Retinal pigment epithelial cell (primary cell): ENCODE measurements at places on chromosomes 16 and 17.

- no peak for DNase-seq
Measured at GRCh38 chr17:69528035-69528434, 113.5 kb downstream of the MAP2K6 start.

- no peak for DNase-seq
Measured at GRCh38 chr16:75087375-75087979, 29.1 kb downstream of the LDHD start.

DNA sequence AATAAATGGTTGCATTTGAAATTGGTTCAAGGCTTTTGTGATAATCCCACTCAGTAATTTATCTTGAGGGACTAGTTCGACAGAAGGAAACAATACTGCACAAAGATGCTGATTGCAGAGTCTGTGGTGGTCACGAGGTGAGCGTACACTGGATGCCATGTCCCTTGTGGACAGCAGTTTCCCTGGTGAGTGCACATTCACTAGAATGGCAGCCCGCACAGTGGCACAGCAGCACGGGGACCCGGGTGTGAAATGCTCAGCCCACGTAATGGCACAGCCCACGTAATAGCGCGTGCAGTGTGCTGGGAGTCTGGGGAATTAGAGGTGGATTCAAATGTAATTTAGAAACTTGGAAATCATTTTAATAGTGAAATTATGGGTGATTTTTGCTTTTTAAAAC, 154.0 kb downstream of the LGALS9B start:
- no peak for DNase-seq

- peak; percentile 8 for DNase-seq
Measured at GRCh38 chr17:20852239-20852989, 190.4 kb downstream of the USP22 start.

DNA sequence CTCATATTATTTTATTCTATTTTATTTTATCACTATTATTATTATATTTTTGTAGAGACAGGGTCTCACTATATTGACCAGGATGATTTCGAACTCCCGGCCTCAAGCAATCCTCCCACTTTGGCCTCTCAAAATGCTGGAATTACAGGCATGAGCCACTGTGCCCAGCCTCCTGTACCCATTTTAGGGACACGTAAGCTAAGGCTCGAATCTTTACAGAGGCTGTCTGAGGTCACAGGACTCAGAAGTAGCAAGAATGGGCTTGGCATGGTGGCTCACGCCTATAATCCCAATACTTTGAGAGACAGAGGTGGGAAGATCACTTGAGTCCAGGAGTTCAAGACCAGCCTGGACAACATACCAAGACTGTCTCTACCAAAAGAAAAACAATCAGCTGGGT, 12.7 kb upstream of the ABAT start:
- no peak for DNase-seq

DNA sequence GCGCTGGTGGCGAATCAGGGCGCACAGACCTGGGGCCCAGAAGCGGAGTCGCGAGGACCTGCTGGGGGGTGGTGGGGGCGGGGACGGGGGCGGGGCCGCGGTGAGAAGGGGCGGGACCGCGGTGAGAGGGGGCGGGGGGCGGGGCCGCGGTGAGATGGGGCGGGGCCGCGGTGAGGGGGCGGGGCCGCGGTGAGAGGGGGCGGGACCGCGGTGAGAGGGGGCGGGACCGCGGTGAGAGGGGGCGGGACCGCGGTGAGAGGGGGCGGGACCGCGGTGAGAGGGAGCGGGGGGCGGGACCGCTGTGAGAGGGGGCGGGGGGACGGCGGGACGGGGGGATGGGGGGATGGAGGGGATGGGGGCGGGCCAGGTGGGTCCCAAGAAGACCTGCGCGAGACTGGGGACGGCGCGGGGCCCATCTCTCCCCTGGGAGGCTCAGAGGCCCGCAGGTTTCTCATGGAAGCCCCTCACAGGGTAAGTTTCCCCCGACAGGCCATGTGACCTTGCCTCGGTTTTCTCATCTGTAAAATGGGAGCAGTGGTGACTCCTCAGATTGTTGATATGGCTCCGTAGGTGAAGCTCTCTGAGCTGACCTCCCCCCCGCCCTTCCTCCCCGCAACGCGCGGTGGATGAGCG, 28.6 kb upstream of the DBNDD1 start:
- DNase-seq: no peak
